ENCODE measurements at places on chromosomes 5 and 9.

GRCh38 chr5:40497573-40497972, 182.1 kb upstream of the PTGER4 start:
- DNase-seq, result no peak

DNA sequence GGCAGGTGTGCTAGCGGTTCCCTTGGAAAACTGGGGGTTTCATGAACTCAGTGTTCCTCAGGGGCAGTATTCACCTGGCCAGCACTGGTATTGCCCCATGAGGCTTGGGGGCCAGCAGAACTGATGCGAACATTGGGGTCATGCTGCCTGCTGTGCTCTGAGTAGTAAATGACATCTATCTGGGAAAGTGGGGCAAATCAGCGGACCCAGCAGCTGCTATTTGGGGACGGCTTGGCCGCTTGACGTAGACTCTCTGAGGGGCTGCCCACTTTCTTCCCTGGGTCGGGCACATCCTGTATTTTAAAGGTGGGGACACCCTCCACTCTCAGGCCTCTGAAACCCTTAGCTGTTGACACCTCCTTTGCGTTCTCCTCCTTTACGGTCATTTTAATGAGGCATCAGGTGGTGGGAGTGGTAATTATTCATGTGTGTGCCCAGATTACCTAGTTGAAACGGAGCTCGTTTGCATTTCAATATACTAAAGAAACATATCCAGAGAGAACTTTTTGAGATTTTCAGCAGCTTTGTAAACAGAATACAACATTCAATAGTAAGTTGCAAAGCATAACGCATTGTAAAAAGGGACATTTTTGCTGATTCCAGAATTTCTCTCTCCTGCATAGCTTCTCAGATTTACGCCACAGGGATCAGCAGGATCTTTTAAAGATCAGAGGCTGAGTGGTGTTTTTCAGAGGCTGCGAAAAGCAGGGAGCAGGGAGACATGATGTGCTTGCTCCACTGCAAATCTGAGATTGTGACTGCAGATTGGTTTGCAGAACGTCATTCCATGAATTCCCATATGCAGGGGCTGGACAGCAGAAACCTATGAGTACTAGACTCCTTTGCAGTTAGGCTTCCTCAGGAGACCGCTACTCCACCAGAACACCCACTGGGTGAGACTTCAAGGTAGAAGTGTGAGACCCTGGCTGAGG, 56.8 kb upstream of the ZFR start:
- DNase-seq, result no peak

- DNase-seq, result peak; percentile 87
Measured at GRCh38 chr9:126128494-126129142, 198.0 kb upstream of the MVB12B start.

DNA sequence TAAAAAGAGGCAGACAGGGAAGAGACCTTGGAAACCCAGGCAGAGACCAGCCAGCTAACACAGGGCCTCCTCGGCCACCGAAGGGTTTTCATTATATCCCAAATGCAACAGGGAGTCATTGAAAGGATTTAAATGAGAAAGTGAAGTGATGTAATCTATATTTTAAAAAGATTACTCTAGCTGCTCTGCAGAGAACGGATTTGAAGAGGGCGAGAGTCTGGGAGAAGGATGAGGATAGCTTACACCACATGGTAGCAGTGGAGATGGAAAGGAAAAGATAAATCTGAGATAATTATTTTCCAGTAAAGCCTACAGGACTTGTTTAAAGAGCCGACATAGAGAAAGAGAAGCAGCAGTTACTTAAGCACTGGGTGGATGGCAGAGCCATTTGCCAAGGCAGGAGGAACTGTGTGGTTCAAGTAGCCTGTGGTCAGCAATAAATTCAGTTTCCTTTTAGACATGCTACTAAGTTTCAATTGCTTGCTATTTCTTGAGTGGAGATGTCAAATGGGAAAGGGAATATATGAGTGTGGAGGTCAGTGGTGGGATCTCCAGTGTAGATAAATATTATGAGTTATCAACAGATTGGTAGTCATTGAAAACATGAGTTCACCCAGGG, 9.3 kb downstream of the FBN2 start:
- no peak for DNase-seq

DNA sequence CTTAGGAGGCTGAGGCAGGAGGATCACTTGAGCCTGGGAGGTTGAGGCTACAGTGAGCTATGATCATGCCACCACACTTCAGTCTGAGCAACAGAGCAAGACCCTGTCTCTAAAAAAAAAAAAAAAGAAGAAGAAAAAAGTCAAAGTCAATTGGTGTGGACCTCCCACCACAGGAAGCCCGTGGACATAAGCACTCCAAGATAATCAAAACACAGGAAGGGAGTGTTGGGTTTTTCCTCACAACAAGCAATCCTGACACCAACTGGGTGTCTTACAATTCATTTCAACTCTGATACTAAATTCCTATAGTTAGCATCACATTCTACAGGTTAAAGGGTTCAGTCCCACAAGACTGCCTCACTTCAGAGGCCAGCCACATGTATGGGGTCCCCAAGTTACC, 70.7 kb downstream of the PDE6A start:
- no peak for DNase-seq

- DNase-seq, result no peak
Measured at GRCh38 chr9:125548141-125548540, 158.9 kb downstream of the MAPKAP1 start.

GRCh38 chr5:53469946-53470687, 10.3 kb upstream of the FST start:
- DNase-seq, result no peak

DNA sequence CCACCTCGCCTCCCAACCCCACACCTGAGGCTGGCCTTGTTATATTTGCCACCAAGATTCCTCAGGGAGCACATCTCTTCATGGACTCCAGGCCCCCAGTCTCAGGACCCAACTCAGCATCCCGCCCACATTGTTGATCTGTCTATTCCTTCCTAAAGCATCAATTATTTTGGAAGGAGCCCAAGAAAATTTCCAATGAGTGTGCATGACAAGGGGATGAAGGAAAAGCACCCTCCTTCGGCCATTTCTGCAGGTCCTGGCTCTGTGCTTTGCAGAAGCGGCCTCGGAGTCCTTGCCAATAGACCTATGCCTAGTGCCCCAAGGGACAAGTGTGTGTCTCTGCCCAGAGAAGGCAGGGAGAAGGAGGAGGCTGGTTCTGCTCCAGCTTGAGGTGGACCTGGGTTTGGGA, 273.2 kb downstream of the GADD45G start:
- no peak for DNase-seq

DNA sequence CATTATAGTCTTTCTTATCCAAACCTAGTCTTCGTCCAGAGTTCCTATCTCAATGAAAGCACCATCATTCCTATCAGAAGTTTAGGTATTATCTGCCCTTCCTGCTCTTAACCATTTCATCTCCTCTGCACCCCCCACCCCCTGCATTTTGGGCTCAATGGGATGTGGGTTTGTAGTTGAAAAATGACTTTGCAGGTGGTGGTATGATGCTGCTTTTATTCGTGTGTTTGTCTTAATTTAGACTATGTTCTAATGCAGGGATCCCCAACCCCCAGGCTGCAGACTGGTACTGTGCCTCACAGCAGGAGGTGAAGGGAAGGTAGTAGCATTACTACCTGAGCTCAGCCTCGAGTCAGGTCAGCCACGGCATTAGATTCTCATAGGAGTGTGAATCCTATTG, 49.4 kb upstream of the ZNF608 start:
- DNase-seq, result no peak

DNA sequence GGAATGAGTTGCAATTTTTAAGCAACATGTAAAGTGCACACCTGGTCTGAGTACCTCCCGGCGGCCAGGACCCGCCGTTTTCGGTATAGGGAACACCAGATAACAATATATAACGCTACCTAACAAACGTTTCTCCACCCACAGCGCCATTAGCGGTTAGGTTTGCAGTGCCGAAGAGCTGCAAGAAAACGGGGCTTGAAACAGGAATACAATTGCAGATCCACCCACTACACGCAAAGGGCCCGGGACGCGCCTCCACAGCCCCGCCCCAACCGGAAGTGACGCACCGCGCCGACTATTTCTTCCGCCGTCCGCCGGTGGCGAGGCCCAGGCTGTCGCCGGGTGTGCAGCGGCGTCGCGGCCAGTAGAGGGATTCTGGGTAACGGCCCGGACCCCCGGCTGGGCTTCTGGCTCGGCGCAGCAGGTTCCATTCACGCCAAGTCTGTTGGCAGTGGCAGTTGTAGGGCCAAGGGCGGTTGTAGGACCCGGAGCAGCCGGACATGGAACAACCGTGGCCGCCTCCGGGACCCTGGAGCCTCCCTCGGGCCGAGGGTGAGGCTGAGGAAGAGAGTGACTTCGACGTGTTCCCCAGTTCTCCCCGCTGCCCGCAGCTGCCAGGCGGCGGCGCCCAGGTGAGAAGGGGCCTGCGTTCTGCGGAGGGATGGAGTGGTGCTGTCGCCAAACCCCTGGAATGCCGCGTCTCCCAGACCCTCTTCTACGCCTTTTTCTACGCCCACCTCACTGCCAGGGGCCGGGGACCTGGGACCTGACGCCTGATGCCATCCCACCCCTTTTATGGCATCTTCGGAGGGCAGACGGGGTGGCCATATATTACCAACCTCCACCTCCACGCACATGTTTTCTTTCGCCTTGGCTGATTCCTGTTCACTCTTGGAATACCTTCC, at the start of gene CDC37L1:
Gene CDC37L1, plus strand, starts transcription at position 302 of the 905 bp plus-strand sequence. Its CDS starts 199 bp downstream, at position 501.
- peak; percentile 95 for DNase-seq

- DNase-seq, result peak; percentile 13
Measured at GRCh38 chr9:34252670-34253459, 74.0 kb downstream of the UBAP1 start.

GRCh38 chr9:71036501-71036900, 84.9 kb downstream of the TRPM3 start:
- peak; percentile 7 for DNase-seq

DNA sequence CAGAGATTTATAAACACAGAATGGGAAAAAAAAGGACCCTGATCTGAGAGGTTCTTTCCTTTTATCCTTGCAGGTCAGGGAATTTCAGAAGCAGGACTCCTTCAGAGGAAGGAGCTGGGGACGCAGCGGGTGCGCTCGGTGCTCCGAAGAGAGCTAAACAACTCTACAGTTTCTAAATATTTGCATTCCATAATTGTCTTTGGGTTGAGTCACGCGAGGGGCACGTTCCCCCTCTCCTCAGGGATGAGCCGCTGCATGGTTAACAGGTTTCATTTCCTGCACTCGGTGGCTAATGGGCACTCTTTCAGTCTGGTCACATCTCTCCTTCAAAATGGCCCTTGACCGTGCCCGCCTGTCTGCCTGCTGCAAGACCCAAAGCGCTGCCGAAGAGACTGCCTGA, 165.0 kb upstream of the HMHB1 start:
- peak; percentile 54 for DNase-seq

Data from NCI-H774 (cell line).